ENCODE measurements at places on chromosomes 6 and 20.

GRCh38 chr6:6700407-6701270 lies 112.1 kb downstream of the LY86 start:
- no peak for DNase-seq

DNA sequence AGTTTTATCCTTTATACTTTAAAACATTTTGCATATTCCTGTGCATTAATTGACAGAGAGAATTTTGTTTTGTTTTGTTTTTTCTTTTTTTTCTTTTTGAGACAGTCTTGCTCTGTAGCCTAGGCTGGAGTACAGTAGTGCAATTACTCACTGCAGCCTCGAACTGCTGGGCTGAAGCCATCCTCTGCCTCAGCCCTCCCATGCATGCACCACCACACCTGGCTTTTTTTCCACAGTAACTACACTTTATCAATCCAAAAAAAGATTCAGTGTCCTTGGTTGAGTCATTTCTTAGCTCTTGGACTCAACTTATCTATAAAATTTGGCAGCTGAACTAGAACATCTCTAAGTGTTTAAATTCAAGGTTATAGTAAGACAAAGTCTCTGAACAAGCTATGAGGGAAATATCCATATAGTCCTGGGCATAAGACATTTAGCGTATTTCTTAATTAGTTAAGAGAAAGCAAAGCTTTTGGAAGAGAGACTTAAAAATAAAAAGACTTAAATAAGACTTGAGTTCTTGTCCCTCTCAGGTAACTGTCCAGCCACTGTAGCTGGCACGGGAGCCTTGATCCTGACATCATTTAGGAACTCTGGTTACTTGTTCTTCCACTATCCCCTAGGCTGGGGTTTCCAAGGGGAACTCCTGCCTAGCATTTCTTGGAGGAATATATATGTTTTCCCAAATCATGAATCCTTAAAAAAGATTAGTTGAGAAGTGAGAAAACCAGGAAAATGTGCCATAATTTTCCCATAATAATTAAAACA lies 300.1 kb downstream of the HACE1 start:
- DNase-seq: no peak

DNA sequence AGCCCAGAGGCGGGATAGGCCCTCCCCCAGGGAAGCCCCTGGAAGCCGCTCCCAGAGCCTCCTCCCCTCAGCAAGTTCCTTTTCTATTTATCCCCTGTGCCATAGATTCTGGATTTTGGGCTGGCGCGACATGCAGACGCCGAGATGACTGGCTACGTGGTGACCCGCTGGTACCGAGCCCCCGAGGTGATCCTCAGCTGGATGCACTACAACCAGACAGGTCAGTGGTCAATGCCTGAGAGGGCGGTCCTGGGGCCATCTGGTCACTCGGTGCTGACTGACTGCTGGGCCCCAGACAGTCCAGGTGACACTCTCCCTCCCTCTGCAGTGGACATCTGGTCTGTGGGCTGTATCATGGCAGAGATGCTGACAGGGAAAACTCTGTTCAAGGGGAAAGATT lies 6.2 kb downstream of the MAPK13 start:
- DNase-seq: no peak

GRCh38 chr6:23589811-23590210 lies 536.2 kb upstream of the NRSN1 start:
- no peak for DNase-seq

GRCh38 chr20:47468290-47469050 lies 33.2 kb upstream of the NCOA3 start:
- DNase-seq: no peak

GRCh38 chr20:60052322-60052721 lies 94.1 kb downstream of the CDH26 start:
- DNase-seq: no peak

GRCh38 chr6:141203902-141204575 lies 928.7 kb upstream of the GJE1 start:
- DNase-seq: no peak

DNA sequence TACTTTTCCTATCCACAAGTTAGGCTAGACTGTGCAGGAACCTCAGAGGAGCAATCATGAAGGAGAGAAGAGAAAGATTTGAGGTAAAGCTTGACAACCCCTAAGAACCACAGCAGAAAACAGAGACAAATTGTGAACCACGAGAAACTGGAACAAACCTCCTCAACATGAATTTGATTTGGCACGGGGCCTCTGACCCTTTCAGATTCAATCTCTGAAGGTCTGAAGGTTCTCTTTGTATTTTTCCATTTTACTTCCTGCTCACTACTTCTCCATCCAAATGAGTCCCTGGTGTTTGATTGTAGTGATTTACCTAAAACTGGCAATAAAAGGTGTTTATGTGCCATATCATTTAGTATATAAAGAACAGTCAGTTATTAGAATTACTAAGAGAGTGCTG lies 126.1 kb upstream of the STXBP5 start:
- DNase-seq: no peak

- no peak for DNase-seq
These were observed 5.6 kb downstream of the PCMTD2 start for GRCh38 chr20:64261138-64261537.

- DNase-seq: no peak
These were observed 97.3 kb upstream of the CARMIL1 start for GRCh38 chr6:25181923-25182322.
